ENCODE measurements at places on chromosomes 6 and 20.

- DNase-seq, result no peak
Observed at GRCh38 chr20:56223352-56223751, 25.2 kb upstream of the MC3R start.

DNA sequence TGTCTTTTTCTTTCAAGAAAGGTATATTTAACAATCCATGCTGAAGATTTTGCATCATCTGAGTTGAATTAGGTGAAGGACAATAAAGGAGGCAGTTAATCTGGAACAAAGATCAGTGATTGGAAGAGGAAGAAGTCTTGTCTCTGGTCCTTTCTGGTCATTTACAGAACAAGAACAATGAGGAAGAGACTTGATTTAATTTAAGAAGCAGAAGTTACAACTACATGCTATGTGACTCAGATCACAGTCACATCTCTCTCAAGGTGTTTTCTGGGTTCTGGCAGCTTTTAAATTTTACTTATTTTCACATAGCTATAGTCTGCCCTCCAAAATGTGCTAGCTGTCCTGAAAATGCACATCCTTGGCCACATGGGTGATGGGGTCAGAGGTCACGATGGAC, 53.5 kb upstream of the DEK start:
- DNase-seq, result no peak

DNA sequence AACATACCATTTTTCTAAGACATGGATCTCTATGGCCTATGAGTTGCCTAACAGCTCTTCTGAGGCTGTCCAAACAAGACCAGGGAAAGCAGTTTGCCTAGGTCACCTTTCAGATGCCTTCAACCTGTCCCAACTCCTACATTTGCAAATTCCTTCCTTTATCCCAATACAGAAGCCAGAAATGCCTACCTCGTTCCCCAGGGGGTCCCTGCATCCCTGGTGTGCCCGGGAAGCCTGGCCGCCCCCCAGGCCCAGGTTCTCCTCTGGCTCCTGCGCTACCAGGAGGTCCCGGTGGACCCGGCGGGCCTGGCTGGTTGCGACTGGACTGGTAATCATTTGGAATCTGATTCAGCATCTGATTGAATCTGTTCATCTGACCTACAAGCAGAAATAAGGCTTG, 115.9 kb downstream of the COL12A1 start:
- DNase-seq, result no peak

DNA sequence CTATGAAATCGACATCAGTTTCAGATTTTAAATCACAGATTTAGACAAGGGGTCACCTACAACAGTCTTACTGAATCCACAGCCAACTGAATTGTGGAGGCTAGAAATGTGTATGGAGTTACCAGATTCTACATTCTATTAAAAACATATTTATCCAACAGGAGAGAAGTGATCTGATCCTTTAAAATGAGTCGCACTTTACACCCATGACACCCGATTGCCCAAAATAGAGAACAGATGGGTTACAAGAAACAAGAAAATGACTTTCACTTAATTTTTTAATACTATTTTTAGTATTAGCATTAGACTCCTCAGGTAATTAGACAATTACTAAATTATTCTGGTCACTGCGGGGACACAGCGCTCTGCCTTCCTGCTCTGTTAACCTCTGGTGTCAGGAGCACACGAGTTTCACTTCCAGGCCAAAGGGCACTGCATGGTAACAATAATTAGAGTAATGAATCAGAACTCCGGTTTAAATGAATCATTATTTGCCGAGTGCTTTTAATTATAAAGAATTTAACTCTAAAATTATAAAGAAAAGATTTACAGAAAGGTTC, 108.6 kb downstream of the ATP9A start:
- no peak for DNase-seq

All from stimulated activated CD8-positive, alpha-beta memory T cell treated with anti-CD3 and anti-CD28 coated beads, Interleukin-4, amount 100 ng/mL, for 4 hours (primary cell).